ENCODE measurements at places on chromosomes 2 and 18.

GRCh38 chr2:33131749-33132148 is 185.0 kb downstream of the LTBP1 start:
- DNase-seq: no peak

- DNase-seq: peak; percentile 5
Observed at GRCh38 chr2:120182019-120182560, 41.1 kb downstream of the TMEM185B start.

- no peak for DNase-seq
Observed at GRCh38 chr2:8316356-8316755, 365.5 kb upstream of the ID2 start.

- no peak for DNase-seq
Observed at GRCh38 chr2:83016343-83017110, 1442.6 kb downstream of the SUCLG1 start.

DNA sequence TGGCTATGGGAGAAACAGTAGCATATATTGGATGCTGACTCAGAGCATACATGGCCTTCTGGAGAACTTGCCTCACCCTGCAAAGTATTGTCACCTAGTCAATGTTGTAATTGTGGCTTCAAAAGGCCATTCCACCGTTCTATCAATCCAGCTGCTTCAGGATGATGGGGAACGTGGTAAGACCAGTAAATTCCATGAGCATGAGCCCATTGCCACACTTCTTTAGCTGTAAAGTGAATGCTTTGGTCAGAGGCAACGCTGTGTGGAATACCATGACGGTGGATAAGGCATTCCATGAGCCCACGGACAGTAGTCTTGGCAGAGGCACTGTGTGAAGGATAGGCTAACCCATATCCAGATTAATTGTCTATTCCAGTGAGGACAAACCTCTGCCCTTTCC is 1300.1 kb upstream of the ACVR2A start:
- DNase-seq: no peak

DNA sequence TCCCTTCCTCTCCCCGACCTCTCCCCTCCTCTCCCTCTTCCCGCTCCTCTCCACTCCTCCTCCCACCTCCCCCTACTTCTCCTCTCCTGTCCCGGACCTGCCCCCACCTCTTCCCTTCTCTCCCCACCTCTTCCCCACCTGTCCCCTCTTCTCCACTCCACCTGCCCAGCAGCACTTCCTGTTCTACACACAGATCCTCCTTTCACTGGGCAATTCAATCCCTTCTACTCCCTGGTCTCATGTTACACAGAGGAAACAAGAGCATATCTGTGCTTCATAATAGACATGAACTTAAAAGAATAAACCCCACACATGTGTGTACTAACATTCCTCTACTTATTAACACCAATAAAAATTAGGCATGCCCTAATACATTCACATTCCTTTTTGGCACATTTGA is 34.8 kb downstream of the TIMM21 start:
- no peak for DNase-seq

DNA sequence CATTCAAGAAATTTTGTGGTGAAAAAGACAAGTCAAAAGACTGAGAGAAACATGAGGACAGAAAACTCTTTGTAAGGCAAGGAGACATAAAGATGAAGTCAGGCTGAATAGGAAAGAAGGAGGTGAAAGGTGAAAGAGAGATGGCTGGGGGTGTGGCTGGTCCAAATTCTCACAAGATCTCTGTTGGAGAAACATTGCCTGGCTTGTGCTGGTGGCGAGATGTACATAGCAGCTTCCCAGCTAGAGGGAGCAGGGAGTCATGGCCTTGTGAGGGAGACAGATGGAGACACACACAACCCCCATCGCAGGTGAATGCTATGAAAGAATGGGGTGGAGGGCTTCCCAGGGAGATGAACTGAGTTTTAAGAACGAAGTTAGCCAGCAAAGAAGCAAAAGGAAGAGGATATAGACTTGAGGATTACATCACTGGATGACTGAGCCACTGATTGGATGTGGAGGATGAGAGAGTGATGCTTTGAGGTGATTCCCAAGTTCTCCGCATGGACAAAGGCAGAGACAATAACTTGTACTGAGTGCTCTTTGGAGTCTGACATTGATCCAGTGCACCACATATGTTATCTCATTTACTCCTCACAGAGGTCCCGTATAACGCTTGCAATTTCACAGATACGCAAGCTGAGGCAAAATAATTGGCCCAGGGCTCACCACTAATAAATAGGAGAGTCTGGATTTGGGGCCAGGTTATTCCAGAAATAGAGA is 3.7 kb upstream of the EMX1 start:
- no peak for DNase-seq

DNA sequence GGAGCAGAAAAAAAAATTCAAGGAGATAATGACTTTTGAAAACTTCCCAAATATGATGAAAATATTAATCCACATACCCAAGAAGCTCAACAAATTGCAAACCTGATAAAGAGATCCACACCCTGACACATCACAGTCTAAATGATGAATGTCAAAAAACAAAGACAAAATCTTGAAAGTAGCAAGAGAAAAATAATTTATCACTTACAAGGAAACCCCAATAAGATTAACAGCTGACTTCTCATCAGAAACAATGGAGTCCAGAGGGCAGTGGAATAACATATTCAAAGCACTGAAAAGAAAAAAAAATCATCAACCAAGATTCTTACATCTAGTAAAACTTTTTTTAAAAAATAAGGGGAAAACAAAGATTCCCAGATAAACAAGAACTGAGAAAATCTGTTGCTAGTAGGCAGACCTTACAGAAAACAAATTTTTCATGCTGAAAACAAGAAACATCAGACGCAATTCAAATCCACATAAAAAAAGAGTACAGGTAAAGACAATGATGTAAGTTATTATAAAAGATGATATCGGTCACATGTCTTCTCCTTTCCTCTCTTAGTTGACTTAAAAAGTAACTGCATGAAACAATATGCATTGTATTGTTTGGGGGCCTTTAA is 21.3 kb downstream of the SLC66A2 start:
- no peak for DNase-seq

DNA sequence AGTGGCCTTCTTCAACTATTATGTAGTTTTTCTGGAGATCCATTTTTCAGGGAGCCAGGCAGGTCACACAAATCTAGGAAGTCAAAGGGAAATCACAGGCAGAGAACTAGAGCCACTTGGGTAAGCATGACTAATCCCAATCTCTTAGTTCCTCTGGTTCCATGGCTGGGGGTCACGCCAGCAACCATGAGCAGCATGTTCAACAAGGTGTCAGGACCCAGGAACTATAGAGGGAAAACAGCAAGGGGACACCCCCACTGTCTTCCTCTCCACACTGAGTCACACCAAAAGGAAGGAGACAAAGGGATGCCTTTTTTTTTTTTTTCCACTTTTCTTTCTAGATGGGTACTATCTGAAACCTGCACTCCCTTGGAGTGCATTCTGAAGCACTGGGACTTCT is 250.9 kb downstream of the OTX1 start:
- no peak for DNase-seq

DNA sequence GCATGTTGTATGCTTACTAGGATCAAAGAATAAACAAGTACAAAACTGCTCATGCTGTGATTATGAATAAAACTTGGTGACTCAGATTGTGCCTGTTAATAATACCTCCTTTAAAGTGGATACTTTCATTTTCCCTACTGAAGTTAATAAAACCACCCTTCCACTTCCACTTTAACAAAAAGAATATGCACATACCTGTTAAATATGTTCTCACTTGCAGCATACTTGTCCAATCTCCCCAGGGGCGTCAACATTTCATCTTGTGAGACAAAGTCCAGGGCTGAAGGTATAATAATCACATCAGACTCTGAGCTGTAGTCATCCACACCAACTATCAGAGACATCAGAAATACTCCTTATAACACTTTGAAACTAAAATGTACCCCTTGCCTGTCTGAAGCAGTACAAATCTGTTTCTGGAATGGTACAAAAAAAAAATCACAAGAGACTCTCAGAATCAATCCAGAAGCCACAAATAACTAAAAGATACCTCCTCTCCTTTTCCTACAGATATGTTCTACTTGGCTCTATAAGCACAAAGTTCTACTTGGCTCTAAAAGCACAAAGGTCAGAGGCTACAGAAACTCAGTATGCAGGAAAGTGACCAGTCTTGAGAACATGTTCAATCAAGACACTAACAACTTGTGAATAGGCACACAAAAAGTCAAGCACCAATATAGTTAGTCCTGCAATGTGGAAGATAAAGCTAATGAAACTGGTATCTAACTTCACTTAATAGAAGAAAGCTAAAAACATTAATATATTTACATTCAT is 19.3 kb downstream of the PPP4R1 start:
- DNase-seq: no peak

DNA sequence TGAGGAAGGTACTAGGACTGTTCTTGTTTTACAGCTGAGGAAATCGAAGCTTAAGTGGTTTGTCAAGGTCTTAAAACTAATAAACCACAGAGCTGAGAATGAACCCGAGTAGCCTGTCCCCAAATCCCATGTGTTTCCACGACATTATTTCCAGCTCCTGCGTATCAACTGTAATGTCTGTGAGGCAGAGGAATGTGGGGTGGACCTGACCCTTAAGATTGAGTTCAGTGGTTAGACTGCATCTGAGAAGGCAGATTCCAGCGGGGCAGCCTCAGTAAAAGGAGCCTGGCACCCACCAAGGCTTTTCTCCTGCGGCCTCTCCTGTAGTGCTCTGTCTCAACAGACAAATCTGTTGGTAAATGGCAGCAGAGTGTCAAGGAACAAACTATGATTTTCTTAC is 81.9 kb upstream of the TMEM178A start:
- no peak for DNase-seq

- DNase-seq: no peak
Observed at GRCh38 chr18:1511619-1512311, 607.1 kb downstream of the ADCYAP1 start.

Data from CD4-positive, alpha-beta T cell treated with Interleukin-6 at 100 ng/mL for 8 hours (primary cell).